ENCODE measurements at places on chromosomes 11 and 22.

DNA sequence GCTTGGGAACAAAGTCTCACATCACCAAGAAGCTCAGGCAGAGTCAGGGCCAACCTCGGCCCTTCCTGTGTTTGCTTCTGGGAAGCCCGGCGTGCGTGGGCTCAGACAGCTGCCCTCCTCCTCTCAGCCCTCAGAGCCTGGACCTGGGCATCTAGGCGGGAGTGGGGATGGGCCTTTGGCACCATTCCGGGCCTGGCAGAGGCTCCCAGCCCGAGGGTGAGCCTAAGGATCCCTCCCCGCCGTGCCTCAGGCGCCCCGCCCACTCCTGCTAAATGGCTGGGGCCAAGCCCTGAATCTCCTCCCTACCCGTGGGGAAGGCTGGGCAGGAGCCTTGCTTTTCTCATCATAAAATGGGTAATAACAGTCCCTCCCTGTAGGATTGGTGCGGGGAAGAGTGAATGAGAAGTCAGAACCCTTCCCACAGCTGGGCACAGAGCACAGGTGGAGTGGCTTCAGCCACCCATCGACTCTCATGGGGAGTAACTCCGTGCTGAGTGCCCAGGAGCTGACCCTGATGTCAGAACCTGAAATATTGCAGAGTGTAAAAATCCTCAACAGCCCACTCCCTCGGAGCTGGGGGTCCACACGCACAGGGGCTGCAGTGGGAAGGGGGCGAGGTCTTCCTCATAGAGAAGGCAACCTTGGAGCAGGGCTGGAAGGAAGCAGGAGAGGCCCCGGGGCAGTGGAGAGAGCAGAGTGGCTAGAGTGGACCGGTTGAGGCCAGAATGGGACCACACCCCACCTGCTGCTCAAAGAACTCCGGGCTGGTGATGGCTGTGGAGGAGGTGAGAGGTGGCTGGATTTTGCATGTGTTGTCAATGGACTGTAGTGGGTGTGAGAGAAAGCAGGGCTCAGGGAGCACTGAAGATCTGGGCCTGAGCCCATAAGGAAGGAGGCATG, 18.8 kb upstream of the CDKN1C start:
- DNase-seq, result no peak

DNA sequence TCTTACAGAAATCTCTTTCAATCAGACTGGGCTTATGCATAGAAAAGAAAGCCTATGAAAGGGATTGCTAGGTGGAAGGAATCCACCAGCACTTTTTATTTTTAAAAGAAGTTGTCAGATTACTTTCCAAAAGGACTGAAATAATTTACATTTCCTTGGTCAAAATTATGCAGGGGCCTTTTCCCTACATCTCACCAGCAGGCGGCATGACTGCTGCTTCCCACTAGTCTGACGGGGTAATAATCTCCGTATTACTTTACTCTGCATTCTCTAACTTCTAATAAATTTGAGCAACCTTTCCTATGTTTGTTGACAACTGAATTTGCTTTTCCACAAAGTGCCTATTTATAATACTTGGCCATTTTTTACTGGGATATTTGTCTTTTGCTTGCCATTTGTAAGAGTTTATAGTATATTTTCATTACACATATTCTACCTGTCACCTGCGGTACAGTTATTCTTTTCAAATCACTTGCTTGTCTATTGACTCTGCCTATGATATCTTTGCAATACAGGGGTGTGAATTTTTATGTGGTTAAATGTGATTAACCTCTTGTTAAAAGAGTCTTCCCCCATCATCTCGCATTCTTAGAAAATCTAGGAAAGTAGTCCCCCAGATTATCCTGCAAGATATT, 51.9 kb upstream of the USP47 start:
- DNase-seq, result no peak

DNA sequence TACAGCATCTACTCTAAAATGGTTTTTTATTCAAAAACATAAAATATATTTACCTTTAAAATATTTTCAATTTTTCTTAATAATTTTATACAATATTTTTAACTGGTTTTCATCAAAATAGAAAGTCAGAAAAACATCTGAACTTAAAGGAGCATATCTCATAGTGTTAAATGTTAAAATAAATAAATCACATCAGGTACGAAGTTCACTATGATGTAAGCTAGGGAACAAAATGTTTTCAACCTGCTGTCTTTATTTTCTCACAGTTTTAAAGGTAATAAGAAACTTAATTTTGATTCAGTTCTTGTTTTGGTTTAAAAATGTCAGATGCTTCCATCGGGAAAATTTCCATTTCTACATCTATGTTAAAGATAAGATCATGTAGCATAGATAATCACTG, 97.7 kb downstream of the MUC15 start:
- DNase-seq, result no peak

DNA sequence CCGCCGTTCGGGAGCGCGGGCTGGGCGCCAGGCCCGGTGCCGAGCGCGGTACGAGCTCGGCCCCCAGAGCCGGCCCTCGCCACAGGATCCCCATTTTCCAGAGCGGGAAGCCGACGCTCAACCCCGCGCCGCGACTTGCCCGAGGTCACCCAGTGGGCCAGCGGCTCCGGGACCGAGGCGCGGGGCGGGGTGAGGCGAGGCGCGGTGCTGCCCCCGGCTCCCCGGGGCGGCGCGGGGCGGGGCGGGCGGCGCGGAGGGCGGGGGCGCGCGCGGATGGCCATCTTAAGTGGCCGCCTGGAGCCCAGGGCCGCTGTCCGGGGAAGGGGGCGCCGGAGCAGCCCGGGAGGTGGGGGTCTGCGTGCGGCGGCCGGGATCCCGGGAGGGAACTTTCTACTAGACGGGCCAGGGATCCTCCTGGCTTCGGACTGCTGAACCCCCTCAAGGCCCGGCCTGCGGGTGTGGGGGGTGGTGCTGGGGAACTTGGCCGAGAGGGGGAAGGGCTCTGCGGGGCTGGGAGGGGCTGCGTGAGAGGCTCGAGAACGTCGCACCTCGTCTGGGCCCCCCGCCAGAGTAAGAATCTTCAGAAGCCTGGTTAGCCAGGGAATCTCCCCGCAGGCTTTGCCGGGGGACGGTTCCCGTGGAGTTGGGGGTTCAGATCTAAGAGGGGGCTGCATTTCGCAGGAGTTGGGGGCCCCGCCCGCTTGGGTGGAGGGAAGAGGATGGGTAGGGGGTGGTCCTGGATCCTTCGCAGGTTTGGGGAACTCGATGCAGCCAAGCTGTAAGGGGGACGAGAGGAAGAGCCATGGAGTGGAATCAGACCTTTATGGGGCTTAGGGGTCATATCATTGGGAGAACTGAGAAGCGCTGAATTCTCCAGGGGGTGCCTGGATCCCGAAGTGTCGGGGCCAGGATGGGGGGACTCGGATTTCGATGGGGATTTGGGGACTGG, 678 bp upstream of the INPPL1 start:
- peak; percentile 84 for DNase-seq

- DNase-seq, result no peak
Observed at GRCh38 chr11:2513441-2513840, 68.6 kb downstream of the KCNQ1 start.

DNA sequence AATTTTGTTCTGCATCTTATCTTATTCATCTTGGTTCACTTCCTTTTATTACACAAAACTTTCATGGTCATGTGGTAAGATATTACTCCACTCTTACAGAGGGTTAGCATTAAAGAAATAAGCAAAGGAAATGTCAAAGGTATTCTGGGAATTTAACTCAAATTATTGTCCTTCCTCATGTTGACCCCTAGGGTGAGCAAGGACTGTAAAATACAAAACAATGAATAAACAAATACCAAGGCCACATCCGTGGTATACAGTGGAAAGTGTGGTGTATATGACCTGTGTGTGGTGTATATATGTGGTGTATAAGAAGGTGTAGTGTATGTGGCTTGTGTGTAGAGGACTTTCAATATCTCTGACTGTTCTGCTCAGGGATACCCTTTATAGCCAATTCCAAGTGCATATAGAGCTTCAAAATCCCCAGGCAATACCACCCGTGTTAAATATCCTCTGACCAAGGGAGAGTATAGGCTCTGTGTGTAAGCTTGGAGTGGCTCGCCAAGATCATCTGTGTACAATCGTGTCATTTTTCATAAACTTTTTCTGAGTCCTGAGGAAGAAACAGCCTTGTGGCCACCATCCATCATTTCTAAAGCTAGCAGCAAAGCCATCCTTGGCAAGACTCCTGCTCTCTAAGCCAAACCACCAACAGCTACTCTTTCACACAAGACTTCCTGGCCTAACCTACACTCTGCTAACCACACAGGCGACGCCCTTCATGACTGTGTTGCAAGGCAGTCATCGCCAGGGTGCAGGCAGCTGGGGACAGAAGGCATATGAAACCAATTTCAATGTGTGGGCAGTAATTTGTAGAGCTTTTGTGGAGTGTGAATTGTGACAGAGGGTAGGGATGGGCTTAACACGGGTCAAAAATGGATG, 548.0 kb downstream of the ETS1 start:
- no peak for DNase-seq

- DNase-seq, result no peak
Observed at GRCh38 chr11:116217006-116217405, 555.8 kb downstream of the BUD13 start.

- no peak for DNase-seq
Observed at GRCh38 chr11:115911613-115912346, 407.6 kb upstream of the CADM1 start.
